ENCODE measurements at places on chromosomes 16 and 17. TPM values are rescaled to one million over a fixed set of nuclear protein-coding genes. Genes with fewer than 3 reads are reported as not detected.

Gene CCDC43
- 24.3 TPM for total RNA-seq

Gene MAP2K6
- 26.3 TPM for total RNA-seq

Gene CTRB2
- not detected for total RNA-seq

Gene NSRP1
- total RNA-seq: 5.4 TPM

Gene RPL26
- total RNA-seq: 3,437 TPM

Gene ZG16B
- total RNA-seq: 0.25 TPM

Gene CBX8
- 4.9 TPM for total RNA-seq

Gene TP53TG3
- total RNA-seq: not detected

Gene KRT25
- total RNA-seq: 0.49 TPM

Gene PSMD12
- 34.9 TPM for total RNA-seq

Gene KRT9
- not detected for total RNA-seq

Gene NPIPB5
- 110 TPM for total RNA-seq

Gene HOXB4
- total RNA-seq: not detected

Data from temporal lobe (tissue), 4 donors.